ENCODE measurements at places on chromosomes 5 and 9.

- no peak for DNase-seq
Measured at GRCh38 chr9:111030492-111030891, 7.8 kb downstream of the LPAR1 start.

DNA sequence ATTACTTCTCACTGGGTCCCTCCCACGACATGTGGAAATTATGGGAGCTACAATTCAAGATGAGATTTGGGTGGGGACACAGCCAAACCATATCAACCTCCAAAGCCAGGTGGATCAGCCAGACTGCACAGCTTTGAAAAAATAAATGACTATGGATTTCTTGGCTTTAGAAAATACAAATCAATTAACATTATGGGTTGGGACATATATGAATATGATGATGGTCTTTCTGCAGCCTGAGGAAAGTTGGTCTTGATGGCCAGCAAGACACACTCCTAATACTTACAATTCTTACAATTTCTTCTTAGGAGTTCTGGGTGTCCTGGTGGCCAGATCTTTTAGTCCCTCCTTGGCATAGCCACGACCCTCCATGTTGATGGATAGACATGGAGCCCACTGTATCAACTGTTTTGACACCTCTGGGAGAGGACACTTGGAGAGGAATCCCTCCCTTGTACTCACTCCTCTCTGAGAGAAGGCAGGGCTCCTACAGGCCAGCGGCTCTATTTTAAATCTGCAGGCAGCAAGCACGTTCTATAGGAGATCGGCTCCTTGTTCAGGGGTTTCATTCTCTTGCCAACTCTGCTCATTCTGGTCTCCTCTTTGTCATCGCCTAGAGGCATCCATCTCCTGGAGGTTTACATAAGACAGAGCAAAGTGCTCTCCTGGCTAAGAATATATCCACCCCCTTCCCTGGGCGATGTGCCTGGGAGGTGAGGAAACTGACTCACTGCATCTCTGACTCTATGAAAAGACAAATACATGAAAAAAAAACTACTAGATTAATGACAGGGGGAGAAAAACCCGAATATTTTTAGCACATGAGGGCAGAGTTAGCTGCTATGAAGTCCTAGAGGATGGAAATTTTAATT lies 145.9 kb downstream of the CARTPT start:
- no peak for DNase-seq

- DNase-seq, result no peak
Measured at GRCh38 chr9:133257465-133257956, 17.5 kb downstream of the ABO start.

- DNase-seq, result no peak
Measured at GRCh38 chr5:157285310-157286035, 19.6 kb downstream of the CYFIP2 start.

- DNase-seq, result no peak
Measured at GRCh38 chr9:65400886-65401285, 115.9 kb upstream of the FOXD4L5 start.

- DNase-seq, result no peak
Measured at GRCh38 chr9:112005939-112006338, 109.3 kb downstream of the UGCG start.

- DNase-seq, result no peak
Measured at GRCh38 chr5:133739181-133739780, 126.9 kb upstream of the FSTL4 start.

DNA sequence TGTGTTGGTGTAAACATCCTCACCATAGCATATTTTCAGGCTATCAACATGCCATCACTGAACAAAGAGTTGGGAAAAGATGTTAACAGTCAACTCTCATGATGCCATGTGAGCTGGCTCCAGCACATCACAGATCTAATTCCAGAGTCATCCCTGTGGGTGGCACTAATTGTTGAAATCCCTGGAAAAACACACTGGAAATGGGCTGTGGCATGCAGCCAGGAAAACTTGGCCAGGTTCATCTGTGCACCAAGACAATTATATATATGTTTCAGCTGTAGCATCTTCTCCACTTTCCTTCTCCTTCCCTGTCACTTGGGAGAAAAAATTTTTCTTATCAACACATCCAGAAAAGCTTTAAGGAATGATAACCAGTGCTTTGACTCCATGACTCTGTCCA lies 313.7 kb downstream of the TRIM32 start:
- no peak for DNase-seq

GRCh38 chr5:146906803-146907202 lies 28.2 kb upstream of the PPP2R2B start:
- no peak for DNase-seq

GRCh38 chr5:133423618-133424282 lies 188.6 kb downstream of the FSTL4 start:
- peak; percentile 85 for DNase-seq

DNA sequence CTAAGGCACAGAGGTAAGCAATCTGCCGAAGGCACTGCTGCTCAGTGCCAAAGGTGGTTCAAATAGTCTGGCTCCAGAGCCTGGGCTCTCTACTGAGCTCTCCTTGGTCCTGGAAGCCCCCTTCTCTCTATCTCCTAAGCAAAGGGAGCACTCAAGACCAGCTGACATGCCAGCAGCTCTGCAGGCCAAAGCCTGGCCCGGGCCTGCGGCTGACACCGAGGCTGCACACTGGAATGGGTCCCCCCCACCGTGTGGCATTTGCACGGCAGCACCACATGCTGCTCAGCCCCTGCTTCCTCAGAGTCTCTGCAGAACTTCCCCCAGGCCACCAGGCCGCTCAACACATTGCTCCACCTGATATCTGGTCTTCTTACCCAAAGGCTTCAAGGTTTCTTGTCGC lies 57.8 kb upstream of the GOLPH3 start:
- no peak for DNase-seq

- DNase-seq, result no peak
Measured at GRCh38 chr9:90459321-90459720, 183.3 kb downstream of the DIRAS2 start.

GRCh38 chr5:2113348-2114131 lies 230.8 kb upstream of the IRX4 start:
- DNase-seq, result no peak

- no peak for DNase-seq
Measured at GRCh38 chr5:123517476-123517875, 5.5 kb downstream of the CSNK1G3 start.

- no peak for DNase-seq
Measured at GRCh38 chr9:374736-375135, 160.1 kb downstream of the DOCK8 start.

GRCh38 chr9:5301544-5301943 lies 3.0 kb downstream of the RLN2 start:
- no peak for DNase-seq

- peak; percentile 7 for DNase-seq
Measured at GRCh38 chr9:468766-469426, 254.2 kb downstream of the DOCK8 start.

DNA sequence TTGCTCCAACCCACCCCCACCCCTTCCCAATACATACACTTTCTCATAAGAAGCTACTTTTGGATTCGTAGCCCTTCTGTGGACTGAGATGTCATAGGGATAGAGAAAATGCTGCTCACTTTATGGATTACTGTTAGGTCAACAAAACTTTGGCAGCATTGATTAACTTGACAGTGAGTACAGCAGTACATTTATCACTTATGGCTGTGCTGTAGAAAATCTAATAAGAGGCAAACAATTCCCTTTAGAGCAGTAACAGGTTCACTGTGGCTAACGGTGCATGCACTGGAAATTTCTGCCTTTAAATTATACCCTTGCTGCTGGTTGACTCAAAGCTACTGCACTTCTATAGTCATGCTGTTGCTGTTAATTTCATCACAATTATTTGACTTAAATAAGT lies 59.2 kb downstream of the PPIC start:
- no peak for DNase-seq

GRCh38 chr5:16065831-16066230 lies 113.8 kb downstream of the MARCHF11 start:
- no peak for DNase-seq

GRCh38 chr5:74136276-74136825 lies 504.2 kb downstream of the ENC1 start:
- DNase-seq, result no peak

- DNase-seq, result no peak
Measured at GRCh38 chr9:129310666-129311350, 132.7 kb upstream of the IER5L start.

DNA sequence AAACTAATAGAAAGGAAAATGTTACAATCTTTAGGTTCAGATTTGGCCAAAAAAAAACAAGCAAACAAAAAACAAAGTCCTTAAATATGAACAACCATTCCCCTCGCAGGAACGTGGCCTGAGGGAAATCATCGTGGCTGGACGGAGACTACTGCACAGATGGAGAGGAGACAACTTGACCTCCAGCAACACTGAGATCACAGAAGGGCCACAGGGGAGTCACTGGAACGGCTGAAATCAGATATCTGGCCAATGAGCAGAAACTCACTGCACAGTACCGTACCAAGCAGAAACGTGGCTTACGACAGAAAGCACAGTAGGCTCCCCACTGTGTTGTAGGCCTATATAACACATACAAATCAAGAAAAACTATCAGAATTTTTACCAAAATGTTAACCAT lies 27.7 kb downstream of the CAMSAP1 start:
- no peak for DNase-seq

- DNase-seq, result no peak
Measured at GRCh38 chr5:142134331-142135010, 25.9 kb downstream of the NDFIP1 start.

DNA sequence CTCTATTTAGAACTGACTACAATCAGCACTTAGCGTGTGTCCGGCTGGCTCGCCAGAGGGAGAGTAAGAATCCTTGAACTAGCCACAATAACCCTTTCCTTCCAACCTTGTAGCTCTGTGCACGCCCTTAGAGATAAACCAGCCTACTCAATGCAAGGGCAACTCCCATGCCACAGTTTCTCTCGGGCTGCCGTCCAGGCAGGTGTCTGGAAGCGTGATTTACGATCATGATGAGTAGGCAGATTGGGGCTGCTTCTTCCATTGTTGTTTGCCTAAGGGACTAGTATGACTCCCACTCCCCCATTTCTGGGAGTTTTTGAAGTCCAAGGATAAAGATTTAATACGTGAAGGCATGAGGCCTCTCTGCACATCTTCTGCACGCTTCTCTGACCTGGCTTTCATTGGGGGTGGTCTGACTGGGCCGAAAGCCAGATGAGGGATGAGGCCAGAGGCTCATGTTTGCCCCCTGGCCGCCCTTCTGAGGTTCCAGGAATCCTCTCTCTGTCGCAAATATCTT lies 134.0 kb upstream of the MYO10 start:
- DNase-seq, result no peak

- DNase-seq, result no peak
Measured at GRCh38 chr5:27639005-27639612, 600.7 kb upstream of the CDH9 start.

DNA sequence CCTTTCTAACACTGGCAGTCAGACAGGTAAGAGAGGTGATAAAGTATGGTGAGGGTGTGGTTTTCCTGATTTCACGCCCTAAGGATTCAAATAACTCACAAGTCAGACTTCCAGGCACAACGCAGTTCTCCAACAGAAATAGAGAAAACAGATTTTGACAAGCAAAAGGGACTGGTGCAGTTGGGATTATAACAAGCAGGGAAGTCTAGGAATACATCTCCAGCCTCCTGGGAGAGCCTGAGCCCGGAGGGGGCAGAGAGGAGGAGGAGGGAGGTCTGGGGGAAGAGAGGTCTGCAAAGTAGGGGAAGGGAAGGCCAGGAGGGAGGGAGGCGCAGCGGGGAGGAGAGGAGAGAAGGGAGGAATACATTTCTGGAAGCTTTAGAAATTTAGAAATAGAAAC lies 1.6 kb downstream of the CMBL start:
- DNase-seq, result no peak

- DNase-seq, result no peak
Measured at GRCh38 chr5:96228408-96228807, 204.6 kb downstream of the PCSK1 start.

DNA sequence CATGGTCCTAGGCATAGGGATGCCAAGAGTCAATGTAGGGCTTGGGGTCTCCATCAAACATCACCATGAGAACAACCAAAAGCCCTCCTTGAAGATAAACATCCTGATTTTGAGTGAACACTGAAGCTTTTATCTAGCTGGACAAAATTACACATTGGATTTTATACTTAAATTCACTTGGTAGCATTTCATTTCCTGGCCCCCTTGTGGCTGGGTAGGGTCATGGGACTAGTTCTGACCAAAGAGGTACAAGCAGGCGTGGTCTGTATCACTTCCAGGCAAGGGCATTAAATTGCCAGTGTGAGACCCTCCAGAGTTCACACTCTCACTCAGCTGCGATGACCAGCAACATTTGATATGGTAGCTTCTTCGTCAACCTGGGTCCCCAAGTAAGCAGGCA lies 320.3 kb downstream of the ACTL7B start:
- DNase-seq, result no peak

DNA sequence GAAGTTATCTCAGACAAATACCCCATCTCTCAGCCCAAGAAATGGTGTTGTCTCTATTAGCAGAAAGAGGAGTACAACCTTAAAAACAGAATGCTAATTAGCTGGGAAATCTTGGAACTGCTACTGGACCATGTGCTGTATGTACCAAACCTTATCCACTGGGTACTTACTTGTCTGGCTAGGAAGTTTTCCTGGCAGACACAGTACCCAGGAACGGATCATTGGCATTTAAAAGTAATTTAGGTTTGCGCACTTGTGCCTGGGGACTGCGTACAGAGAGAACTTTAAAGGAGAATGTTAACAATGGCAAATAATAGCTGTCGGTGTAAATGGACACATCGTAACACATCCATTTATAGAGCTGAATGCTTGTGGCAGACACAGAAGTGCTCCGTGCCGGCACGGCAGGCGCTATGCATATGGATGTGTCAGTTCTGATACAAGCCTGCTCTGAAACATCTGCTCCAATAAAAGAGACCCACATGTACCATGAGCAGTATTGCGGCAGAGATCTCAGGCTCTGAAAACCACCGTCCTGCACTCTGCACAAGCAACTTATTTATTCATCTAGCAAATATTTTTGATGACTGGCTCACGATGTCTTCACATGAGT lies 290.6 kb upstream of the PANK3 start:
- no peak for DNase-seq

DNA sequence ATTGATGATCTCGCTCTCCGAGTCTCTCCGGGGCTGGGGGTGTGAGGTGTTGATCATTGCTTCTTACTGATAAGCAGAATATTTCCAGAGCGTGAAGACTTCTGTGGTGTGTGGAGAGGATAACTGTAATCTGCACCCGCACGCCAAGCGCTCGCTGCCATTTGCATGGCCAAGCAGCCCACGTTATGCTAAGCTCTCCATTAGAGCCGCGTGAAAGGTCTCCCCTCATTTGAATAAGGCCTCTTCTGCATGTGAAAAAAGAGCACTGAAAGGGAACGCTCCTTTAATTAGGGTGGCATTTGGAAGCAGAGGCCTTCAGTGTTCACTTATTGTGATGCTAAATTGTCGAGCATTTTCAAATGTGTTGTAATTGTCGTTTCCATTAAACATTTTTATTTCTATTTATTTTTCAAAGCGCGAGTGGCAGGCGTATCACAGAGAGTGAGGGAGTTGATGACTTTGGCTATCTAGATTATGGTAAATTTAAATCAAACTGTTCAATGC lies 163.6 kb upstream of the IRX2 start:
- no peak for DNase-seq

Data from activated CD4-positive, alpha-beta T cell treated with anti-CD3 and anti-CD28 coated beads for 48 hours (primary cell).